ENCODE measurements at places on chromosomes 1 and 21.
A peak's percentile ranks its signal among the peaks of the same experiment; 100 is the strongest.

- no peak for DNase-seq
These were observed 94.7 kb downstream of the NTMT2 start for GRCh38 chr1:170240409-170240808.

- DNase-seq, result no peak
These were observed 81.8 kb upstream of the SLC44A3 start for GRCh38 chr1:94738371-94738770.

GRCh38 chr1:70143048-70143659 is 62.2 kb downstream of the LRRC40 start:
- DNase-seq, result no peak

- DNase-seq, result no peak
These were observed 357.6 kb upstream of the NR5A2 start for GRCh38 chr1:199669916-199670315.

GRCh38 chr1:156804572-156805243 is 11.9 kb downstream of the SH2D2A start:
- peak; percentile 77 for DNase-seq

GRCh38 chr1:208248991-208249696 is 5.0 kb upstream of the PLXNA2 start:
- DNase-seq, result no peak

- DNase-seq, result no peak
These were observed 3.9 kb downstream of the EGLN1 start for GRCh38 chr1:231418101-231418740.

GRCh38 chr1:162175379-162176081 is 106.0 kb downstream of the NOS1AP start:
- DNase-seq, result no peak

DNA sequence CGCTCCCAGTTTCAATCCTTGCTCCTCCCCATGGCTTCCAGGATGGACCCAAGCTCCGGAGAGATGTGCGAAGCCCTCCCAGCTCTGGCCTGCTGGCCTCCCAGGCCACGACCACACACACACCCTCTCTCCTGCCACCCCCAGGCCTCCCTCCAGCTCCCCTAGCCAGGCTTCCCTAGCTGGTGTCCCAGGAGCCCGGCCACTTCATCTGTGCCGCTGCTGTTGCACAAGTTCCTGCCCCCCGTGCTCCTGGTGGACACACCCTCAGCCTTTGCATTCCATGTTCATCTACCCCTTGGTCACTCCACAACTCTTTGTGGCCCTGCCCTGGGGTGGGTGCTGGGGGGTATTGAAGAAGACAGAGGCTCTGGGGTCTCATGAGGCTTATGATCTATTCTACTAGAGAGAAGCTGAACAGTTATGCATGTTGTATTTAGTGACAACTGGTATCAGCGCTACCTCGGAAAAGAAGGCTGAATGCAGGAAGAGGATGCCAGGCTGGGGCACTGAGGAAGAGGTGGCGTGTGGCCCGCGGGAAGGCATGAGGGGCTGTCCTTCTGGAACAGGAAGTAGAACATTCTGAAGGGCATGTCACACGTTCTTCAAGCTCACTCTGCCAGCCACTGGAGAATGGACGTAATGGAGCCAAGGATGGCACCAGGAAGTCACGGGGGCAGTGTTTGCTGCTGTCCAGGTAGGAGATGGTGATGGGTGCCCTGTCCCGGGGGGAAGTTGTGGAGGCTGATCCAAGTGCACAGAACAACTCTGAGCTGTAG is 172.4 kb downstream of the PSMG1 start:
- peak; percentile 66 for DNase-seq

DNA sequence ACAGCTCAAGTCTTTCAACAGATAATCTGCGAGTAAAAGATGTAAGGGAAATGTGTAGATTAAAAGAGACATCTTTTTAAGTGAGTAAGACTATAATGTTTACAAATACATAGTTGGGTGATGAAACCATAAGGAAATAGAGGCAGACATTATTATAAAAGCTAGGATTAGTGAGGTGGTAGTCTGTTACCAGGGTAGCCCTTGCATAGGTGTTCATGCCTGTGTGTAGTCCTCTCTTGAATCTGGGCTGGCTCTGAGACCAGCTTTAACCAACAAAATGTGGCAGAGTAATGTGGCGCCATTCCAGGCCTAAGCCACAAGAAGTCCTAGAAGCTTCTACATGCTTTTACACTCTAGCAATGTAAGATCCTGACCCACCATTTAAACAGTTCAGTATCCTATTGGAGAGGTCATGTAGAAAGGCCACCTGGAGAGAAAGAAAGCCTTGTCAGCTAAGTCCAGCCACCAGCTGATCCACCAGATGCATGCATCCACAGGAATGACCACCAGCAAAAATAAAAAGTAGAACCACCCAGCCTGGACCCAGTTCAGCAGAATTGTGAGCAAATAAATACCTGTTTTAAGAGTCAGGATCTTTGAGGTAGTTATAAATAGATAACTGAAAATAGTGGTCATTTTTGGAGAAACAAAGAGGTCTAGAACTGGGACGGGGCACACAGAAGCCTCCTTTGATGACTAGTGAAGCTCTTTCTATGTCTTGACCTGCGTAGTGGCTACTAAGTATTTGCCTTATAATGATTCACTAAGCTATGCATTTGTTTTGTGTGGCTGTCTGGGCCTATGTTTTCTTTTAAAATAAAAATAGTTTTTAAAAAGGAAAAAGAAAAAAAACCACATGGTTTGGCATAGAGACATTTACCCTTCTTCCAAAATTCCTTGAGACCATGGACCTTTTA is 8.1 kb downstream of the NIBAN1 start:
- DNase-seq, result no peak

DNA sequence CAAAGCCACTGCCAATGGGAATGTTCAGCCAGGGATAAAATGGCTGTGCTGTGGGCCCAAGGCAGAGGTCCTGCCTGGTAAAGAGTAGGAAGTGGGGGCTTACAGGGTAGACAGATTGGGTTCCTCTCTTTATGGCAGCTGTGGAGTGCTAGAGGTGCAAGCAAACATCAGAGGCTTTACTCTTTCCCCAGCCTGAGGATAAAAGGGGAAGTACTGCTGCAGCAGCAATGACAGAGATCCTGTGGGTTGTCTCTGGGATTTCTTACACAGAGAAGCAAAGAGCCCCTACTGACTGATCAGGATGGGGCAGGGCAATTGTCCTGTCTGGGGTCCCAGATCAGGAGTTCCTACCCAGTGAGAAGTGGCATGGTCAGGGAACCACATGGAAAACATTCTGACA is 54.2 kb downstream of the DRAM2 start:
- peak; percentile 19 for DNase-seq

DNA sequence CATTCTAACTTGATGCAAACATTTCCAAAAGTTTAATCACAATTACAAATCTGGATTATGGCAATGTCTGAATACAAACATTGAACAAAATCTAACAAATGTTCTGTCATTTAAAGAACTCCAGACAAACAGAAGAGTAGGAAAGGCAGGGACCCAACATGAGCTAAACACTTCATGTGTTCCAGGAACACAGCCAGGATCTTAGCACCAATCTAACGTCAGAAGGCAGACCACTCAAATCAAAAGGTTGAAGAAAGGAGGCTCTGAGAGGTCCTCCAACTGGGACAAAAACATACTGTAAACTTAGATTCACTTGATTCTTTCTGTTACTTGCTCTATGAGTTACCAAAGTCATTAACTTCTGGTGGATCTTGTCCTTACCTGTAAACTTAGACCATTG is 374.0 kb downstream of the NEGR1 start:
- no peak for DNase-seq

DNA sequence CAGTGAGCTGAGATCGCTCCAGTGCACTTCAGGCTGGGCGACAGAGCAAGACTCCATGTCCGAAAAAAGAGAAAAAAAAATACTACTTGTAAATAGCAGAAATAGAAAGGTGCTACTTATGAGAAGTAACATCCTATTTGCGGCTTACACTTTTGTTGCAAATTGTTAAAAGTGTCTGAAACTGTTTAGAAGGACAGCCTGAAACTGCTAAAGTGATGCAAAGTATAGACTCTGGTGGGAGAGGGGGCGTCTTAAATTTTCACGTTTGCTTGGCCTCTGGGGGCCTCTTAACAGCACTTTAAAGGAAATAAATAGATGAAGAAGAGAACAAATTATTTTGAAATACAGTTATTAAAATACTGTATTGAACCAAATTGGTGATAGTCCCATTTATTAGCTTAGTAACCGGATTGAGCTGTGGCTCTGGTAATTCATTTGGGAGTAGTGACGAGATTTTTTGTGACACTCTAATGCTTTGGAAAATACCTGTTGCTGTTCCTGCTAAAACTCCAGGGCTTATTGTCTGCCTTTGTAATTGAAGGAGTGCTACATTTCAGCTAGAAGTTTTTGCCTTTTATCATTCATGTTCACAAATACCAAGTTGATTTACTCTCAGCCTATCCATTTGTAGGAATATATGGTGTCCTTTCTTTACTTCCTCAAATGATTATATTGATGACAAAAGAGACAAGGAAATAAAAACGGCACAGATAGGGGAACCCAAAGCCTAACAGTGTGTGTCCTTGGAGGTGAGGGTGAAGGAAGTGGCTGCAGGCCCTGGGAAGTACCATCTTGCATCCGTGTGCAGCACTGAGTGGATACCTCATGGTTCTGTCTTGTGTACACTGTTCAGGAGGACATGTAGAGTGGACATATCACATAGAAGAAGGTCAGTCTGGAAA is 6.2 kb downstream of the PKNOX1 start:
- peak; percentile 35 for DNase-seq

DNA sequence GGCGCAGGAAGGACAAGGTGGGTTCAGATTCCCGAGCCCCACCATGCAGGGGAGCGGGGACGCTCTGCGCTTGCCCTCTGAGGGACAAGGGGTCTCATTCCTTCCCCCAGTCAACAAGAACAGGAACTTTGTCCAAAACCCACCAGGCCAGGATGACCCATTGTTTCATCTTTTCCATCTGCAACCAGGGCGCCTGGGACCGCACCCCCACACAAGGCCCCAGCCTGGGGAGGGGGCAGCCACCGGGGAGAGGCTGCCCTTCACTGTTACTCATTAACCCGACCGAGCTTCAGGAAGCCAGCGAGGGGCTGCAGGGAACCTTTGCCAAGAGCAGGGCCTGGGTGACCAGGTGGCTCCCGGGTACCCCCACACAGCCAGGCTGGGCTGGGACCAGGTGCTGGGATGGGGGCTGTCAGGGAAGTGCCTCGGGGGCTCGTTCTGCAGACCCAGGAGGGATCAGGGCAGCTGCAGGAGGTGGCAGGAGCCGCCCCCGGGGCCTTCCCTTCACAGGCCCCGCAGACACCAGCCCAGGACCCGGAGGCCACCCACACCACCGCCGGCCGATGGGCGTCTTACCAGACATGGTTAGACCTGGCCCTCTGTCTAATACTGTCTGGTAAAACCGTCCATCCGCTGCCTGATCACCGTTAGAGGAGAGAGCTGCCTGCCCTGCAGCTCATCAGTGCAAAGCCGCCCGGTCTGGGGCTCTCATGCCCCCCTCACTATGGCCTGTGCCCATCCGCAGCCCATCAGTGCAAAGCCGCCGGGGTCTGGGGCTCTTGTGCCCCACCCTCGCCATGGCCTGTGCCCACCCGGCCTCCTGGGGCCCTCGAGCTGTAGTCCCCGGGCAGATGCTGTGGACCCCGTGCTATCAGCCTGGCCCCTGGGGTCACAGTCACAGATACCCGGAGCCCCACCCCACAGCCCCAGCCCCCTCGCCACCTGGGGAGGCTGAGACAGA is 4.9 kb upstream of the TTLL10 start:
- DNase-seq, result no peak

DNA sequence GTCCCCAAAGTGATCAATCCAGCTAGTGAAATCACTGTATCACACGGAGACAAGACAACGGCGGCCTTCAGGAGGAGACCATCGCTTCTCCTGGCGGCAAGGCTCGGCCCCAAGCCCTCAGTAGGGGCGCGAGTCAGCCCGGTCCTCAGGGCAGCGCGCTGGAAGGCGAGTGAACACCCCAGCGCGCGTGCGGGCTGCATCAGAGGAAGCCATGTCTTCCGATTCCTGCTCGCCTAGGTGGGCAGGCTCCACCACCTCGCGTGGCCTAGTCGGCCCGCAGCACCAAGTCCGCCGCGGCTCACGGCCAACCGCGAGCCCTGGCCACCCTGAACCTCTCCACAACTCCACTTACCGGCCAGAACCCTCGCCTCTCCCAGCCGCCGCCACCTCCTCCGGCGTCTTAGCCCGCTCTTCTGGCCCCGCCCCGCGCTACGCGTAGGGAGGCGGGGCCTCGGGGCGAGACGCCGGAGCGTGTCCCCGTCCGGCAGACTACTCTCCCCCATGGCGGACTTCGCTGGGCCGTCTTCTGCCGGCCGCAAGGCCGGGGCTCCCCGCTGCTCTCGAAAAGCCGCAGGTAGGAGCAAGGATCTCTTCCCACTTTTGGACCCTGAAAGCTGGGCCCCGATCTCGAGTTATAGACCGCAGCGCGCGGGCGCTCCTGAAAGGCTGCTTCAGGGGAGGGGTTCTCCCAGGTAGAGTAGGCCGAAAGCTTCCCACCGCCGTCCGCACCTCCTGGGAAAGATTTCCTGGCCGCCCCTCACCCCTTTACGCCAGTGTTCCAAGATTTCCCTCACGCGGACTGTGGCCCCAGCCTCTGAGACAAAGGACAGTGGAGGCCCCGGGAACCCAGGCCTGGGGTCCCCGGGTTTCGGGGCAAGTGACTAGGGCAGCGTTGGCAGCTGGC is at the start of the genes GLMN and RPAP2:
Gene GLMN, minus strand, starts transcription at position 415 of the 904 bp plus-strand sequence. CDS start 988 bp downstream, outside the sequence.
Gene RPAP2, plus strand, starts transcription at position 487 of the 904 bp plus-strand sequence. Its CDS starts 15 bp downstream, at position 502.
- peak; percentile 88 for DNase-seq

DNA sequence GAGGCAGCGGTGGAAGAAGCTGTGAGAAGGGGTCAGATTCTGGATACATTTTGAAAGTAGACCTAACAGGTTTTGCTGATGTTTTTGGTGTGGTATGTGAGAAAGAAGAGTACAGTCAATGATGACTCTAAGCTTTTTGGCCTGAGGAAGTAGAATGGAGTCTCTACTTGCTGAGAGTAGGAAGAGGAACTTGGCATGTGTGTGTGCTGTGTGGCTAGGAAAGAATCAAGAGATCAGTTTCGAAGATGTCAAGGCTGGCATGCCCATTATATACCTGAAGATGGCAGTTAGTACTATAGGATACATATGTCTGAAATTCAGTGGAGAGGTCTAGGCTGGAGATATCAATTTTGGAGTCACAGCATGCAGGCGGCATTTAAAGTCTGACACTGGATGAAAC is 64.4 kb downstream of the MAB21L3 start:
- DNase-seq, result no peak

DNA sequence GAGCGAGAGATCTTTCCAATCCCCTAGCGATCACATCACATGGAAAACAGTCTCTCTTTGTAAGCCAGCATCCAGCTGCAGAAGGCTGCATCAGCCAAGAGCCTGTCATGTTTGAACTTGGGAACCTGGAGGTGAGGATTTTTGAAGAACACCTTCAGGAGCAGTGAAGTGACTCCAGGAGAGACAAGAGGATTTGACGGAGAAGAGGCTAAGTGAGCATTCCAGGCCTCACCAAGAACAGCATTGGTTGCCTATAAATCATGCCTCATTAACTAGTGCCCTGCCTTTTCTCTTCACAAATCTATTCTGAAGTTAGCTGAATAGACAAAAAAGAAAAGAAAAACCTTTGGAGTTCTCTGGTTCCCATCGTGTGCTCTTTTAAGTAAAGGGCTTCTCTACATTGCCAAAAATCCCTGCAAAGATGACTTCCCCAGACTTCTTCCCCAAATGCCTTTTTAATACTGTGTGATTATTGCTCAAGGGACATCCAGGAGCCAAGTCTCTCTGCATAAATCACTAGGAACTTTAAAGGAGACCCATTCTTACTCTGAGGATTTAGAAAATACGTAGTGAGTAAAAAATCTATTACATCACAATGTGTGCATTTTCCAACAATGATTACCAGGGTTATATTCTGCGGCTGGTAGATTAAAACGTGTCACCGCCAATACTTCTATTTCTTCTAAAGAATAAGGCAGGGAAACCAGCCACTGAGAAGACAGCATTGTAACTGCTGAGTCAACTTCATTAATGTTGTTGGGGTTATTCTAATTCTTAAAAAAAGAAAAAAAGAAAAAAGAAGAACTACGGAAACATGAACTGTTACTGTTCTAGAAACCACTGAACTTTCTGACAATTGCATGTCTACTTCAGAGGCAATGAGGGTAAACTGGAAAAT is 95.2 kb downstream of the KIF14 start:
- peak; percentile 52 for DNase-seq

Data from suppressor macrophage treated with lipopolysaccharide for 1 hour (primary cell).